ENCODE measurements at places on chromosomes 3 and 15.

DNA sequence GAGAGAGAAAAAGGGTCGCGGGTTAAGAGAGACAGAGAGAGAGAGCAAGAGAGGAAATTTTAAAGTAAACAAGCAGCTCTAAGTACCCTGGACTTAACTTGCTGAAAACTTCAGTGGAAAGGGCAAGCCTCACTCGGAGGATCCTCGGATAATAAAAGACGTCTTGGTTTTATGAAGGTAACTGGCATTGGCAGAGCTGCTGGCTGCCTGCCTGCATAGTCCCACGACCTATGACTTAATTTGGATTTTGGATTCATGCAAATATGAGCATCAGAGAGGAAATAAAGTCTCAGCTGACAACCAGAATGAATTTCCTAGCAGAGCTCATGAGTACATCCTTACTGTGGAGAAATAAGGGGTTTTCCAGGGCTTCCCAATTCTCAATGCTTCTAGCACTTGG is 95.1 kb upstream of the PDZRN3 start:
- DNase-seq: no peak

- DNase-seq: no peak
These were observed 216.3 kb upstream of the LRTM1 start for GRCh38 chr3:55144015-55144673.

- no peak for DNase-seq
These were observed 130.6 kb downstream of the TCF12 start for GRCh38 chr15:57048930-57049549.

- peak; percentile 45 for DNase-seq
These were observed 37.7 kb downstream of the SLC6A6 start for GRCh38 chr3:14440168-14440518.

DNA sequence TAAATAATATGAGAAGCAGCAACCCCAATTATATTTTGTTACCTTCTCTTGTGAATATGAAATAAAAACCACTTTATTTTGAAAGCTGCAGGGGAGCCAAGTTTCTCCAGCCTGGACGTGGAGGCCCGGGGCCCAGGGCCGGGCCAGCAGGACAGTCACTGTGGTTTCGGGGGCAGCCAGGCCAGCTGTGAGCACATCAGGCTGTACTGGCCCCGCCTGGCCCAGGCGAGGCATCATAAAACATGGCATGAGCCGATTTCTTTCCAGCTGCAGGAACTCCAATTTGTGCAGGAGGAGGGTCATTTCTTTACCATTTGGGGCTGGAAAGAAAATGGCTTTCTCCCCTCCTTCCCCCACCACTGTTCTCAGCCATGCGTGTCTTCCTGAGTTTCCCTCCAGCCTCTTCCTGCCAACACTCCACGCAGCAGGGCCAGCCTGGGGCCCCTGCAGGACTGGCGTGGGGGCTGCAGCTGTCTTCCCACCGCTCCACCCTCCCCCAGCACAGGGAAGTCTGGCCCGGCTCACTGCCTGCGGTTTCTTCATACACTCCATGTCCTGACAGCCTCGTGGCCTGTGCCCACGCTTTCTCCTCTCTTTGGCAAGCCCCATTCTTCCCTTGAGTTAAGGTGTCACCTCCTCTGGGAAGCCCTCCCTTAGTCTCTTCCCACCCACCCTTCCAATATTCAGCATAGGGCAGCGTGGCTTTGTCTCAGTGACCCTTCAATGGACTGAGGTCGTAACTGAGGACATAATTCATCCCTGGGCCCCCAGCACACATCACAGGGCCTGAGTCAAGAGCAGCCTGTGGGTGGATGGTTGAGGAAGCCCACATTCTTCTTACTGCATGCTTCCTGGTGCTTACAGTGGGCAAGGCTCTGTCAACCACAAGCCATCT is 135.8 kb downstream of the CHSY1 start:
- DNase-seq: peak; percentile 72

GRCh38 chr15:68028888-68029207 is 25.3 kb upstream of the PIAS1 start:
- peak; percentile 73 for DNase-seq

DNA sequence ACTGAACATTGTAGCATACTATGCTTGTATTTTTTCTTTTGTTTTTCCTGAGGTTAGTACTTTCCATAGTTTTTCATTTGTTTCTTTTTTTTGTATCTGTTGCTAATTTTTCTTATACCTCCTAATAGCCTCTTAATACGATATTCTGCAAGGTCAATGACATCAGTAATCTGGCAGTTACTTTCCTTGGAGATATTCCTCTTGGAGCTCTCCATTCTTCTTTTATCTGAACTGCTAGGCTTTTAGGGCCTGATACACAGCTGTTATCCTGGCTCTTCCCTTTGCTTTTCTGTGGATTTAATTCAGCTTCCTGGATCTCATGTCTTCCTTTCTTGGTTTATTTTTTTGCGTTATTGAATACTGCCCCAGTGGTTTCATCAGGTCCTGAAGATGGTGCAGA is 12.9 kb downstream of the ALPK3 start:
- no peak for DNase-seq

DNA sequence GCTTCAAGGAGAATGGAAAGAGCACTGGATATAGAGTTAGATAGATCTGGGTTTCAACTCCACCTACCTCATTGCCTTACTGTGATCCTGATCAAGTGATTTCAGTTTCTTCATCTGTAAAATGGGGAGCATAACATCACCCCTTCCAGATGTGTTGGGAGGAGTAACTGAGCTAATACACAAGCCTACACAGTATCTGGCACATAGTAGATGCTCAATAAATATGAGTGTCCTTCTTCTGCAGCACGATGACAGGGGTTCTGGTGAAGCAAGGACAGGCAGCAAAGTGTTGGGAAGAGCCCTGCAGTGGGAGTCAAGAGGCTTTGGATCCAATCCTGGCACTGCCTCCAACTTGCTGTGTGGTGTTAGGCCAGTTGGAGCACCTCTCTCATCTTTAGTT is 270.0 kb downstream of the UACA start:
- DNase-seq: no peak

- DNase-seq: no peak
These were observed 48.7 kb upstream of the IREB2 start for GRCh38 chr15:78389322-78389721.

DNA sequence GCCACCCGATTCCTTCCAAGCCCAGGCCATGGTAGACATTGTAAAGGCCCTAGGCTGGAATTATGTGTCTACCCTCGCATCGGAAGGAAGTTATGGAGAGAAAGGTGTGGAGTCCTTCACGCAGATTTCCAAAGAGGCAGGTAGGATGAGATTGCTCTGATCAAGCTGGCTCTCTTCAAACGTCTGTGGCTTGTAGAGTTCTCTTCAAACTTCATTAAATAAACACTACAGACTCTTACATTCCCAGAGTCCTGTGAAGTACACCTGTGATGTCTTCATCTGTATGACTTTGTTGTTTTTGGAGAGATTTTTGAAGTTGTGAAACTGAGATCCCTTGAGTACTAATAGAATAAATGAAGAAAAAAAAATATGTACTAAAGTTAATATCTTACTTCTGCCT is 285.6 kb downstream of the GRM7 start:
- DNase-seq: no peak

- peak; percentile 79 for DNase-seq
These were observed 70.7 kb downstream of the RPLP1 start for GRCh38 chr15:69523010-69524001.

DNA sequence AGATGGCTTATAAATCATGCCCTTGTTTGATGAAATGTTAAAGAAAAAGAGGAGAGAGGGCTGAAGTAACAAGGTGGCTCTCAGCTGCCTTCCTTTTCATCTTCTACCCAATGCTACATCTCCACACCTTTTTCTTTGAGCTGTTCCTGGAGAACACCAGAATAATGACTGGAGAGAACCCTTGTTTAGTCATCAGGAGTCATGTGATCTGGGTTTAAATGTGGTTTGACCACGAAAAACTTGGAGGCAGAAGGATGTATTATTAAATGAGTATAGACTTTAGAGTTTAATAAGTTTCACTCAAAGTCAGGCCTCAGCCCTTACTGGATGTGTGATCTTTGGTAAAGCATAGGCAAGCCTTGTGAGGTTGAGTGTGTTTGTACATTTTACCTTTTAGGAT is 230.3 kb upstream of the TBL1XR1 start:
- DNase-seq: no peak

Data from hematopoietic multipotent progenitor cell treated with erythropoietin and hydrocortisone succinate and interleukin-3 and kit ligand, for 4 days (in vitro differentiated cells).